ENCODE measurements at places on chromosomes 13 and 19.
A peak's percentile ranks its signal among the peaks of the same experiment; 100 is the strongest.

- no peak for DNase-seq
Measured at GRCh38 chr19:47057328-47057727, 8.9 kb upstream of the TMEM160 start.

- DNase-seq: no peak
Measured at GRCh38 chr13:75271846-75272245, 210.1 kb downstream of the TBC1D4 start.

DNA sequence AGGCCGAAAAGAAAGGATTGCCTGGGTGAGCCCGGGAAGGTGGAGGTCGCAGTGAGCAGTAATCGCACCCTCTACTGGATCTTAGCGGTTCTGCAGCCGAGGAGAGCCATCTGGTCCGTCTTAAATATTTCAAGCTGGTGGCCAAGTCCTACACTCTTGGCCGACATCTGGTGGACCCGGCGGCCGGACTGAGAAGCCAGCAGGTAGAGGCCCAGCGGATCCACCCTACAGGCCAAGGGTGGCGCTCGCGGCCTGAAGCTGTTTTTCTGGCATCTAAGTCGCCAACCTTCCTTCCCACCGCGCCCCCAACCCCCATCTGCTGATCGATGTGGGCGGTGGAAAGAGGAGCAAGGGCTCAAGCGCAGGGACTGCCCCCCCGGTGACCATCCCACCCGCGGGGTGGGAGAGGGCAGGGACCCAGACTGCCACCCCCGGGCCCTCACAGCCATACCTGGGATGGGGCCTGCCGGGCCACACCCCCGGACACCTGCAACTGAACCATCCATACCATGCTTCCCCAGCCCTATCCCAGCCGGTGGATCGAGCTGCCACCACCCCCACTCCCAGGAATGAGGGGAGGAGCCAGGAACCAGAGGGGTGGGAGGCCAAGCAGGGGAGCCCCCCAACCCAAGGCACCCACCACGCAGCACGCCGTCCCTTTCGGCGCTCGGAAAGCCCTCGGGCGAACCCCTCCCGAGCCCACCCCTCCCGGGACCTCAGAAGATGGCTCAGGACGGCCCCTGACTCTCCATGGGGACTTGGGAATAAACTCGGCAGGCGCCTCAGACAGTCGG is 46.3 kb upstream of the ZNF730 start:
- no peak for DNase-seq

- no peak for DNase-seq
Measured at GRCh38 chr13:75333103-75333502, 148.9 kb downstream of the TBC1D4 start.

GRCh38 chr13:95156208-95156607 is 145.0 kb downstream of the ABCC4 start:
- no peak for DNase-seq

DNA sequence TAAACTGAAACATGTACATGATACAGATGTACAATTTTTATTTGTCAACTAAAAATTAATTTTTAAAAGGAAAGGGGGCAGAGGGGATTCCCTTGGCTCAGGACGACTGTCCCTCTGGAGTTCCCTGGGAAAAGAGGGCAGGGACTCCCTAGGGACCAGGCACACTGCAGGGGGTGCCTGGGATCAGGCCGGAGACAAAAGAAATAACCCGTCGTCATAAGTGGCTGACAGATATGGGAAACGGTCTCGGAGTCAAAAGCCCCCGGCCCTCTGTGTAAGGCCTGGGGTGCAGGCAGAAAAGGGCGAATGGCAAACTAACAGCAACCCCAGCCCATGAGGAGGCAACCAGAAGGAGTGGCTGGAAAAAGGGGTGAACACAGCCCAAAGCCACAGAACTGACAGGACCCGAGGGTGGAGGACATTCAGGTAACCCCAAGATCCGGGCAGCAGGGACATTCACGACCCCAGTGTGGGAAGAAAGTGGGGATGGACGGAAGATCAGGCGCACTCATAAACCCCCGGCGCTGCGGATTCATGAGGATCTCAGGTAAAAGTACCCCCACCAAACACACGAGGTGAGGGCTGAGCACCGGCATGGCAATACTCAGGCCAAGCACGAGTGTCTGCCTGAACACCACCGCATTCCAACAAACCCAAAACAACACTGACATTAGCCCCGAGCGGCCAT is 6.7 kb downstream of the MLLT1 start:
- DNase-seq: no peak

DNA sequence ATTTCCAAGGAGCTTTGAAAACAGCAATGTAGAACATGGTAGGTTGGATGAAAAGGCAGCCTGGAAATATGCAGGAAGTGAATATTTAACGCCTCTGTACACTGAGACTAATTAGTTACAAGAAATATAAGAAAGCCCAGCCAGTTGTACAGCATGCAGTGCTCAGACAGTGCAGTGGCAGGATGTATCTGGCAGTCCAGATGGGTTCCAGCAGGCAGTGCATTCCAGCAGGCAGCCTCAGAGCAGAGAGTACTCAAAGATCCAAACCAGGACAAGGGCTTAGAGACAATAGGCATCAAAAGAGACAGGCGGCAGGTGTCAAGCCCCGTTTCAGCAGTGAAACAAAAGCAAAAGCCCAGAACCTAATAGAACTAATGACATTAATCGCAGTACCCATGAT is 2776.3 kb downstream of the PCDH9 start:
- no peak for DNase-seq

- no peak for DNase-seq
Measured at GRCh38 chr19:10417541-10418234, 2.6 kb upstream of the PDE4A start.

DNA sequence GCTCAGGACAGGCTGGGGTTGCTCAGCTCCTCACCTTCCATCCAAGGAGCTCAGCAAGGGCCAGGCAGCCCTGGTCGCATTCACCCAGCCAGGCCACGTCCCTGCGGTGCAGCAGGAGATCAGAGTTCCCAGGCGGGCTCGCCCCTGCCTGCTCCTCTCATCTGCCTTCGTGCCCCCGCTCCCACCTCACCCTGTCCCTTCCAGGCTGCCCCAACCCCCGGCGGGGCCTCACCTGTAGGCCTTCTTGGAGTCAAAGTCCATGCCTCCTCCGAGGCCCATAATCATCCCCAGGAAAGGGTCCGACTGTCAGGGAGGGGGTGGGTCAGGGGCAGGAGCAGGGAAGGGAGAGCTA is 1.3 kb upstream of the RINL start:
- no peak for DNase-seq

GRCh38 chr13:38854226-38854625 is 136.4 kb downstream of the STOML3 start:
- DNase-seq: no peak

- DNase-seq: no peak
Measured at GRCh38 chr19:30168760-30169159, 203.4 kb upstream of the ZNF536 start.

GRCh38 chr13:99686944-99687411 is 185.7 kb downstream of the TM9SF2 start:
- DNase-seq: no peak

GRCh38 chr19:10805065-10805757 is 30.8 kb downstream of the TMED1 start:
- DNase-seq: no peak

DNA sequence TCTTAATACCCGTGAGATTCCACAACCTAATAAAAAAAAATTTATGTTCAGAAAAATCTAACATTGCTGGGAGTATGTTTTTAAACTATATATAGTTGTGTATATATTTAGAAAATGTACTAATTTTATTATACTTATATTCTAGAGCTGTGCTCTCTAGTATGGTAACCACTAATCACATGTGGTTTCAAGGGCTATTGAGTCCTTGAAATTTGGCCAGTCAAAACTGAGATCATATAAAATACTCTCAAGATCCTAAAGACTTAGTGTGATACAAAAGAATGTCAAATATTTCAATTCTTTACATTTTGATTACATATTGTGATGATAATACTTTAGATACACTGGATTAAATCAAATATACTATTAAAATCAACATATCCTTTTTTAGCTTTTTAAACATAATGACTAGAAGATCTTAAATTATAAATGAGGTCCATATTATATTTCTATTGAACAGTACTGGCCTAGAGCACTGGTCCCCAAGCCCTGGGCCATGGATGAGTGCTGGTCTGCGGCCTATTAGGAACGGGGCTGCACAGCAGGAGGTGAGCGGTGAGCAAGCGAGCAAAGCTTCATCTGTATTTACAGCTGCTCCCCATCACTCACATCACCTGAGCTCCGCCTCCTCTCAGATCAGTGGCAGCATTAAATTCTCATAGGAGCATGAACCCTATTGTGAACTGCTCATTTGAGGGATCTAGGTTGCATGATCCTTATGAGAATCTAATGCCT is 176.5 kb upstream of the NBEA start:
- no peak for DNase-seq

DNA sequence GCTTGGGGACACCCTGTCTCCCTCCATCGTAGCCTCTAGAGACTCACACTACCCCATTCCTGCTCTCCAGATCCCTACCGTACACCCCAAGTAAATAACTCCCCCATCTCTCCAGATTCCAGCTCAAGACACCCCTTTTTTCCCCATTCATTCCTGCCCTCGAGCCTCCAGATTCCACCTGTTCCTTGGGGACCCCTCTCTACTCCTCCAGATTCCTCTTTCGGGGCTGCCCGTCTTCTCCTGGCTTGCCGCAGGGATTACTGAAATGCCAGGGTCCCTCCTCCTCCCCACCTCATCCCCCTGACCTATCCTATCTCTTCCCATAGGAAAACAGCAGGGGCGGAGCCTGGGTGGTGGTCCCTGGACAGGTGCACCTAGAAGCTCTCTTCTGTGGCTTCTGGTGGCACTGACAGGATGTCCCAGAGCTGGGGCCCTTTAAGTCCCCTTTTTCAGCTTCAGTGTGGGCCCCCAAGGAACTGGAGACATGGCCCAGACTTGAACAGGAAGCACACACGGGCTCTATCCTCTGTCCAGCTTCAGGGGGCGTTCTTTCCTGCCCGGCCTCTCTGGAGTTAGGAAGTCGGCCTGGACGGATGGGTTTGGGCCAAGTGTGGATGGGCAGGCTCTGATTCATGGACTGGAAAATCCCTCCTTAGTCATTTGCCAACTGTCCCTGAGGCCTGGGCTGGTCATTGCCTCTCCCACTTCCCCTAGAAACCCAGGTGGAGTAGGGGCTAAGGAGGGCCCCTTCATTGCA is 1.2 kb downstream of the ZSWIM4 start:
- DNase-seq: no peak

DNA sequence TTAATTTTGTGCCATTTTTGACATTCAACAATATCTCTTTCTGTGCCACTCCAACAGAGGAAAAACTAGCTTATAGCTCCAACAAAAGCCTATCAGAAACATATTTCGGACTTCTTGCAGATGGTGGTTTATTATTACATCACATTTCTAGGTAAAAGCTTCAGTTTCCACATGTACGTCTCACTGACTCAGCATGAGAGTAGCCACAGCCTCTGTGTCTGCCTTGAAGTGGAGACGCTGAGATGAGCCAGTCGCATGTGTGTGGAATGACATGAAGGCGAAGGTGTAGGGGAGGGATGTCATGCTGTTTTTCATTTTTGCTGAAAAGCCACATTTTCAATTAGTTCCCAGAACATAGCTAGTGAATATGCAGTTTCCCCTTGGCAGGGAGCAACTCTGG is 598.6 kb downstream of the EFNB2 start:
- DNase-seq: no peak

GRCh38 chr13:102236830-102237229 is 165.0 kb downstream of the FGF14 start:
- DNase-seq: no peak

GRCh38 chr19:30029721-30030510 is 87.9 kb downstream of the URI1 start:
- DNase-seq: no peak

DNA sequence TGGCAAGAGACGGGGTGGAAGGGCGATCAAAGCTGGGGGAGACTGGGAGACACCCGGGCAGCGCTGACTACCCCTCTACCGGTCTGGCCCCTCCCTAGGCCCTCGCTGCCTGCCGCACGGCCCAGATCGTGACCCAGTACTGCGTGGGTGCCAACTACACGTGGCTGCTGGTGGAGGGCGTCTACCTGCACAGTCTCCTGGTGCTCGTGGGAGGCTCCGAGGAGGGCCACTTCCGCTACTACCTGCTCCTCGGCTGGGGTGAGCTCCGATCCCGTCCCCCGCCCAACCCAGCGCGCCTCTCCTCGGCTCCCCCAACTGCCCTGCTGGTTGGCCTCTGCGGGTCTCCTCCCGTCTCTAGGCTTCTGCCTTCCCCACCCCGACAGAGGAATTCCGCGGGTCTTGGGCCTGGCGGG is 8.8 kb downstream of the GIPR start:
- DNase-seq: peak; percentile 41
